ENCODE measurements at places on chromosomes 7 and 10.

- DNase-seq, result no peak
Measured at GRCh38 chr10:82660205-82660604, 785.2 kb downstream of the NRG3 start.

DNA sequence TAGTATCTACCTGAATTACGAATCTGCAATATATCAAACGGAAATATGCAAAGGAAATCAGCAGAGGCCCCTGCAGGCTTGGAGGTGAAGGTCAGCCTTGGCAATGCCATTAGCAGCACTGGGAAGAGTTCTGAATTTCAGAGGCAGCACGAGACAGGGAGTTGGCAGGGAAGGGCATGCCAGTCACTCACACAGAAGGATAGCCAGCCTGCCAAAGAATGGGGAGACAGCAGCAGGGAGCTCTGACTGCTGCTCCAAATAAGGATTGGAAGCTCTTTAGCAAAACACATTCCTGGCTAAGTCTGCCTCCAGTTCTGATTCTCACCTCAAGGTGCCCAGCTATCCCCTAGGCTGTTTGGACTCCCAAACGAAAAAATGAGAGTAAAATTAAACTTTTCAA lies 188.0 kb downstream of the PDE1C start:
- DNase-seq, result peak; percentile 12

- peak; percentile 38 for DNase-seq
Measured at GRCh38 chr10:17643339-17643754, 604 bp upstream of the STAM start.

DNA sequence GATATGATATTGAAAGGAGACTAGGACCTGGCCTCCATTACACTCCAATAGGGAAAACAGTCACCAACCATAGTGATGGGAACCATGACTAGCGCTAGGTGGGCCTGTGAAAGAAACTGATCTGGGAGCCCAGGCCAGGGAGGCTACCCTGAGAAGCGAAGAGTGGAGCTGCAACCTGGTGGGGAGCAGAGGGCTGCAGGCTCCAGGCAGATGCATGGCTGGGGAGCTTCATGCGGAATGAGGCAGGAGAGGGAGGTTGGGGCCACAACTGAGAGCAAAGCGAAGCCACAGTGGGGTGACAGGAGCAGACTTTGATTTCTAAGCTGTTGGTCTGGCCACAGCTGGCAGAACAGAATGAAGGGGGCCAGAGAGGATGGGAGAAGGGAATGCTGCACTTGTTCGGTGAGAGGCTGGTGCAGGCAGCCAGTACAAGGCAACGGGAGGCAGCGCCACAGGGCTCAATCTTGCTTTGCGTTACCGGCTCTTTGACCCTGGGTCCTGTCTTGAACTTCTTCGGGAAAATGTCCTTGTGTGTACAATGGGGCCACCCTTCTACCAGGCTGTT lies 88.4 kb downstream of the TACC2 start:
- no peak for DNase-seq

- no peak for DNase-seq
Measured at GRCh38 chr7:127290801-127291361, 38.1 kb upstream of the GRM8 start.

DNA sequence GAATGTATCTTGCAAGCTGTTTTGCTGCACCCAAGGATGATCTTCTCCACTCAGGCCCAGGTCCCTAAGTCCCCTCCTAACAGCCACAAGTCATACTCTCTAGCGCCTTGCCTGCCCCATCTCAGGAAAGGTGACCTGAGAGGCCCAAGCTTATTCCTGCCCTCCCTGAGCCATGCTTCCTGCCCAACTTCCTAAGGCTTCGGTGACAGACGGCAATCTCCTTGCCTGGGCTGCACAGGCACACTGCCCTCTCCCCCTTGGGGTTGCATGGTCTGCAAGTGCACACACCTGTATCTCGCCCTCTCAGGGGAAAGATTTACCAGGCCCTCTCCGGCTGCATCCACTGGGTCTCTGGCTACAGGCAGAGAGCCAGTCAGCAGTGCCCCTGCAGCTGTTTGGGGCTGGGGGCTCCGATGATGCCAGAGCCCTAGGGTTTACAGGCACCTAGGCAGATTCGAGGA lies 771 bp upstream of the ADIRF start:
- DNase-seq, result peak; percentile 10

GRCh38 chr10:2917926-2918325 lies 149.4 kb upstream of the PFKP start:
- DNase-seq, result no peak

DNA sequence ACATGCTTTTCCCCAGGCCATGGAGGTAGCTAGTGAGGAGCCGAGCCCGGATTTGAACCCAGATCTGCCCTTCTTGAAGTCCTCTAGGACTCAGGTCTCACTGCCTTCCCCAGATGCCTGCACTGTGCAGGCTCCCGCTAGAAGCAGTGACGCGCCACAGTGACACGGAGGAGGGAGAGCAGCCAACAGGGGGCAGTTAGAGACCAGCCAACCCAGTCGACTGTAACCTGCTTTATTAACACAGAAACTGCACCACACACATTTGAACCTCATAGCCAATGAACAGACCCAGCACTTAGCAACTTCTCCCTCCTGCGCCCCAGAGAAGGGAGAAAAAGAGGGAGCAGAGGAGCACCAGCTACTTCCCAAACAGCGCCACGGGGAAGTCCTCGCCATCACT lies 27.4 kb downstream of the PILRA start:
- peak; percentile 56 for DNase-seq

DNA sequence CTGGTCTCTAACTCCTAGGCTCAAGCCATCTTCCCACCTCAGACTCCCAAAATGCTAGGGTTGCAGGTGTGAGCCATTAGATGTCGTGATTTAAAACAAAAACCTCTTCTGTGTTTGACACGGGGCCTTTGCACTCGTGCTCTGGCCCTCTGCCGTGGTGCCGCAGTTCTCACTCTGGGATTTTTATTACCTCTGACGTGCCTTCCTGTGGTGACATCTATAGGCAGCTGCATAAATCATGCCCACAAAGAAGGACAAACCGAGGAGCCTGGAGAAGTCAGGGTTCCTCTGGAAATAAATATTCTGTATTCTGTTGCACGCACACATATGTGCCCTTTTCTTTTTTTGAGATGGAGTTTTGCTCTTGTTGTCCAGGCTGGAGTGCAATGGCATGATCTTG lies 25.9 kb upstream of the OCM start:
- no peak for DNase-seq

DNA sequence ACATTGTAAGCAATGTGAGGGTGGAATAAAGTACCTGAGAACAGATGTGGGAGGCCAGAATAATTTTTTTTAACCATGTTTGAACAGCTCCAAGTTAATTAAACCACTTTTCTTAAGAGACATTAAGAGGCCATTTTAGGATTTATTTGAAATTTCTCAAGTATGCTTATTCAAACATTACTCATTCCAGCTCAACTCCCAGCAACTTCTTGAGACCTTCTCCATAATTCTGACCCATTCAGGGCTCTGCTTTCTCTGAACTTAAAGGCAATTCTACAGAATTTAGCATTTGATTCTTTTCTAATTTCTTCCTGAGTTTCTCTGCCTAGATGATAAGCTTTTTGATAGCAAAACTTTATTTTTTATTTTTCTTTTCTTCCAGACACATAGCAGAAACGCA lies 314.5 kb downstream of the CAMK1D start:
- no peak for DNase-seq

- DNase-seq, result peak; percentile 43
Measured at GRCh38 chr7:37833107-37833817, 15.1 kb upstream of the NME8 start.

DNA sequence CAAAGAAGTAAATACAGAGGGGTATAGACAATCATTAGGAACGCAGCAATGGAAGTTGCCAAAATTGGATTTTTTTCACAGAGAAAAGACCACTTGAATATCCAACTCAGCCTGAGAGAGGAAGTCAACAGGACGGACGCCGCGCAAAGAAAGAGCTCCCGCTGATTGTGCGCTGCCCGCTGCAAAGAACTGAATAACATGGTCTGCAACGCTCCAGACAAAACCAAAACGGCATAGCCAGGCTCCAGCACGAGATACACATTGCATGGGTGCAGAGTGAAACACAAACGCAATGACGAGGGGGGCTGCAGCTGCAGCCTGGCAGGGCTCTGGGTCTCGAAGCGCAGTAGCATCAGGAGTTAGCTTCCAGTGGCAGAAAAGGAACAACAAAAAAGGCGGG lies 113.9 kb upstream of the MGMT start:
- DNase-seq, result no peak

GRCh38 chr7:66629222-66630062 lies 761 bp downstream of the KCTD7 start:
- peak; percentile 24 for DNase-seq

DNA sequence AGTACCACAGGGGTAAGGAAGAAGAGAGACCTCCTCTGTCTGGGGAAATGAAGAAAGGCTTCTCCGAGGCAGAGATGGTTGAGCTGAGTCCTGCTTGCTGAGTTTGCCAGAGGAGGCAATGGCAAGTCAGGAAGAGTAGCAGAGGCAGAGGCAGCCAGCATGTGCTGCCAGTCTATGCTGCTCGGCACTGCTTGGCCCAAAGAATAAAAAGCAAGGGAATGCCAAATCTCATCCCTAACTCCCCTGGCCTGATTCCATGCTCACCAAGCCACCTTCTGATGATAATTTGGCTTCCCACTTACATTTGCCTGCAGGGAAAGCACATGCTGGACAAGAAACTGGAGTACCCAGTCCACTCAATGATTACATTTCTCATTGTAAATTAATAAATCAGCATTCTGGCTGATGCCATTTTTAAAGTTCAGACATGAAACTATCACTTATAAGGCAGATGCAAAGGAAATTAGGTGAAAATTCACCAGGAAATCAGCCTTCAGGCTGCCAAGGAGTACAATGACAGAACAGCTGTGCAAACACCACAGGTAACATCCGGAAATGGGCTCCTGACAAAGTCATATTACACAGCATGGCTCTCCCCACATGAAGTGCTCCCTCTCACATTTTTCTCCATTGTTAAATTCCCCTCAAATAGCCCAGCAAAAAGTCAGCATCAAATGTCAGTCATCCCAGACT lies 245.9 kb downstream of the MTERF1 start:
- DNase-seq, result no peak

GRCh38 chr7:130794619-130794922 lies 60.6 kb upstream of the KLF14 start:
- DNase-seq, result no peak

GRCh38 chr7:100093498-100093897 lies 4.7 kb downstream of the COPS6 start:
- no peak for DNase-seq

- no peak for DNase-seq
Measured at GRCh38 chr10:79164075-79164474, 95.3 kb downstream of the ZMIZ1 start.

- no peak for DNase-seq
Measured at GRCh38 chr7:103704701-103705100, 258.7 kb upstream of the SLC26A5 start.

- DNase-seq, result no peak
Measured at GRCh38 chr10:70595566-70596016, 7.0 kb downstream of the PRF1 start.

GRCh38 chr10:25824050-25824449 lies 110.0 kb upstream of the MYO3A start:
- no peak for DNase-seq

GRCh38 chr7:133751079-133751478 lies 376.1 kb upstream of the LRGUK start:
- DNase-seq, result no peak

- no peak for DNase-seq
Measured at GRCh38 chr7:82755705-82756551, 312.4 kb upstream of the CACNA2D1 start.

DNA sequence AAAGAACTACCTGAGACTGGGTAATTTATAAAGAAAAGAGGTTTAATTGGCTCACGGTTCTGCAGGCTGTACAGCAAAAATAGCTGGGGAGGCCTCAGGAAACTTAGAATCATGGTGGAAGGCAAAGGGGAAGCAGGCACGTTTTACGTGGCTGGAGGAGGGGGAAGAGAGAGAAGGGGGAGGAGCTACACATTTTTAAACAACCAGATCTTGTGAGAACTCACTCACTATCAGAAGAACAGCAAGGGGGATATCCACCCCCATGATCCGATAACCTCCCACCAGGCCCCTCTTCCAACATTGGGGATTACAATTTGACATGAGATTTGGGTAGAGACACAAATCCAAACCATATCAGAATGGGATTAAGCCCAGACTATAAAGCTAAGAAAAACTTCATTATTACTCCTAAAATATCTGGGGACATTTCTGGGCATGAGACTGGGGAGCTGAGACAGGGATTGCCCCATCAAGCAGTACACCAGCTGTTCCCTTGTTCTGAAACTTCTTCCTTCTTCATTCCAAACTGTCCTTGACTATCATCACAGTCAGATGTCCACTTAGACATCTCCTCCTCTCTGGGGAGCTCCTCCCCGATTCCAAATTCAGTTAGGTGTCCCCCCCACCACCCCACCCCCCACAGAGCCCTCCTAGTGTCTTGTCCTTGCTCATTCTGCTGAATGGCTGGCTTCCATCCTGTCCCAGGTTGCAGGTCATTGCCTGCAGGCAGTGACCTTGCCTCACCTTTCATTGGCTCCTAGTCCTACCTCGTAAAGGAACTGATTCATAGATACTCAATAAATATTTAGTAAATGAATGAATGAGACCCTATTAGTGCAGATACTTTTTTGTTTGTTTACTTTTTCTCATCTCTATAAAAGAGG lies 132.6 kb downstream of the EVX1 start:
- no peak for DNase-seq

DNA sequence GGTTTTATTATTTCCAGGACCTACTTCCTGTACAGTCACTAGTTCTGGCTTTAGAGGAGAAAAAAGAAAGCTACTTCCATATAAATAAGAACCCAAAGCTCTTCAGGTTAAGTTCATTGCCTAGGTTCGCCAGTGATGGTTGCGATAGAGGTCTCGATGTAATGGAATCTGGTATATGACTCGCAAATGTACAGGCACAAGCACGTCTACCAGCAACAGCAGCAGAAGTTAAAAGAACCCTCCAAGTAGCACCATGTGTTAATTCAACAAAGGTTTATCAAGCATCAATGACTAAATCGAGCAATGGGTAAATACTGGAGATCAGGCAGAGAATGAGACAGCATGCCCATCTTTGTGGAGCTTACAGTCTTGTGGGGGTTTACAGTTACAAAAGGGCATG lies 155.4 kb downstream of the BTAF1 start:
- no peak for DNase-seq

DNA sequence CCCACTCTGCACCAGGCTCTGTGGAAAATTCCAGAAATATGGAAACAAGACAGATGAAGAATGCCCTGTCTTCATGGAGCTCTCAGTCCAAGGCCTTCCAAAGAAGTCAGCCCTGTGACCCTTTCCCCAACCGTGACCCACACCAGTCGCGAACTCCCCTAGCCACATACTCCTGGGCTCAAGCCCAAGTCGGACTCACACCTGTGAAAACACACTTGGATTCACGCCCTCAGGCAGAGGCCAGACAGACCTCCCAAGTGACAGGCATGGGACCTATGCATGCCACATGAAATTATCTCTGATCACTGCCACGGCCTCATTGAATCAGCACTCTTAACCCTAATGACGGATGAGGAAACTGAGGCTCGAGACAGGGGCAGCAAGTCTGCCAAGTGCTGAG lies 42.5 kb downstream of the ZCCHC24 start:
- no peak for DNase-seq

All from WTC11 (cell line).